Nasal cavity respiratory epithelium epithelial cell of viscerocranial mucosa (primary cell): ENCODE measurements at places on chromosomes 12 and 14. TPM values are rescaled to one million over a fixed set of nuclear protein-coding genes. Genes with fewer than 3 reads are reported as not detected.

The KRT74 gene
- total RNA-seq = 0.36 TPM in 1 of 2 replicates, not detected in the other

The DUSP6 gene
- total RNA-seq = 123 and 158 TPM in 2 replicates

The MYH6 gene
- not detected in 2 replicates for total RNA-seq

The NGB gene
- total RNA-seq = 0.07 TPM in 1 of 2 replicates, not detected in the other

The DPF3 gene
- 0.07 and 1.0 TPM in 2 replicates for total RNA-seq
